ENCODE measurements at places on chromosomes 1 and 21. TPM values are rescaled to one million over a fixed set of nuclear protein-coding genes. Genes with fewer than 3 reads are reported as not detected.
A peak's percentile ranks its signal among the peaks of the same experiment; 100 is the strongest.

DNA sequence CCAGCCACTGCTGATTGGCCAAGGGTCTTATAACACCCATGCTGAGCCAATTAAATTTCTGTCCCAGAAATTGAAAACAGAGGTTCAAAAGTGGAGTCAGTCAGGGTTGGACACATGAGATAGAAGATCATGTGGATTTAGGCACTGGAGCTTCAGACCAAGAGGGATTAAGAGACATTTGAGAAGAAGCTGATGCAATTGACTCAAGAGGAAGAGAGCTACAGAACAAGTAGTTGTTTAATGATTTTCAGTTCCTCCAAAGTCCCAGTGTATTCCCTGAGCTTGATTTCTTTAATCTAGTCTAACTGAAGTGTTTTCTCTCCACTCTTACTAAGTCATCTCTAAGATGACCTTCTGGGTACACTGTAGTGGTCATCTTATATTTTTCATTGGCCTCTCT, 227.1 kb downstream of the DUSP10 start:
- DNase-seq: no peak

- no peak for DNase-seq
Measured at GRCh38 chr1:182118851-182119250, 57.3 kb upstream of the ZNF648 start.

GRCh38 chr21:18782721-18783120, 379.1 kb upstream of the TMPRSS15 start:
- DNase-seq: no peak

The SFN gene
- polyA plus RNA-seq: 4,130 TPM

- no peak for DNase-seq
Measured at GRCh38 chr1:37999430-38000232, 5.7 kb downstream of the FHL3 start.

- DNase-seq: no peak
Measured at GRCh38 chr1:101030881-101031280, 5.3 kb upstream of the DPH5 start.

GRCh38 chr1:161738627-161739287, 10.8 kb upstream of the DUSP12 start:
- DNase-seq: peak; percentile 76

DNA sequence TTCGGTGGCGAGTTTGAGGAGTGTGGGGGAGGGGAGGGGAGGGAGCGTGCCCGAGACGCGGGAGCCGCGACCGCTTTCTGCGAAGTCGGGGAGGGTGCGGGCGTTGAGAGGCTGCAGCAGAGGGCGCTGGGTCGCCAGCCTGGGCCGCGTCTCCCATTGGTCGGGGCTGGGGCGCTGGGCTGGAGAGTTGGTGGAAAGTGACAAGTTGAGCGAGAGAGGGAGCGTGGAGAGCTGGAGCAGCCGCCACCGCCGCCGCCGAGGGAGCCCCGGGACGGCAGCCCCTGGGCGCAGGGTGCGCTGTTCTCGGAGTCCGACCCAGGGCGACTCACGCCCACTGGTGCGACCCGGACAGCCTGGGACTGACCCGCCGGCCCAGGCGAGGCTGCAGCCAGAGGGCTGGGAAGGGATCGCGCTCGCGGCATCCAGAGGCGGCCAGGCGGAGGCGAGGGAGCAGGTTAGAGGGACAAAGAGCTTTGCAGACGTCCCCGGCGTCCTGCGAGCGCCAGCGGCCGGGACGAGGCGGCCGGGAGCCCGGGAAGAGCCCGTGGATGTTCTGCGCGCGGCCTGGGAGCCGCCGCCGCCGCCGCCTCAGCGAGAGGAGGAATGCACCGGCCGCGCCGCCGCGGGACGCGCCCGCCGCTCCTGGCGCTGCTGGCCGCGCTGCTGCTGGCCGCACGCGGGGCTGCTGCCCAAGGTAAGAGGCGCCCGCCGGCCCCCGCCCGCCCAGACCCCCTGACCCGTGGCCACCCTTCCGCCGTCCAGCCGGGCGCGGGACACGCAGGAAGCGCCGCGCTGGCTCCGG, at the start of gene ROR1:
Gene ROR1, plus strand, starts transcription at position 203 of the 802 bp plus-strand sequence.
- peak; percentile 41 for DNase-seq

The TMEM240 gene
- polyA plus RNA-seq: 0.79 TPM

The OVAAL gene
- not detected for polyA plus RNA-seq

The SPATA17 gene
- 0.47 TPM for polyA plus RNA-seq

The RNU11 gene
- not detected for polyA plus RNA-seq

The CD34 gene
- 0.07 TPM for polyA plus RNA-seq

- DNase-seq: no peak
Measured at GRCh38 chr21:33703750-33704606, 61.7 kb downstream of the ITSN1 start.

DNA sequence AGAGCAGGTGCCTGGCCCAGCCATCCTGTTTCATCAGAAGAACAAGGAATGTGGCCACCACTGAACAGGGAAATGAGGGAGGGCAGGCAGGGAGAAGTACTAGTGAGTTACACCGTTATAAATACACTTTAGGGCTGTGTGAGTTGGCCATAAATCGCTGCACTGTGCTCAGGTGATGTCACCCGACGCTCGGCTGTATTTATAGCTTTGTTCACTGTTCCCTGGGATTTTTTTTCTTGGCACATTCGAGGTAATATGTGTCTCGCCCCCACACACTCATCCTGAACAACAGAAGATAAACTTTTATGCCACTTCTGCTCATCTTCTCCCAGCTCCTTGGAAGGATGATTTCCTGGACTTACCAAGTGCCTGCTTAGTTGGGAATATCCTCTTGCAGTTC, 9.0 kb upstream of the KIRREL1 start:
- DNase-seq: no peak

GRCh38 chr1:35499231-35499630, 58.0 kb downstream of the KIAA0319L start:
- no peak for DNase-seq

DNA sequence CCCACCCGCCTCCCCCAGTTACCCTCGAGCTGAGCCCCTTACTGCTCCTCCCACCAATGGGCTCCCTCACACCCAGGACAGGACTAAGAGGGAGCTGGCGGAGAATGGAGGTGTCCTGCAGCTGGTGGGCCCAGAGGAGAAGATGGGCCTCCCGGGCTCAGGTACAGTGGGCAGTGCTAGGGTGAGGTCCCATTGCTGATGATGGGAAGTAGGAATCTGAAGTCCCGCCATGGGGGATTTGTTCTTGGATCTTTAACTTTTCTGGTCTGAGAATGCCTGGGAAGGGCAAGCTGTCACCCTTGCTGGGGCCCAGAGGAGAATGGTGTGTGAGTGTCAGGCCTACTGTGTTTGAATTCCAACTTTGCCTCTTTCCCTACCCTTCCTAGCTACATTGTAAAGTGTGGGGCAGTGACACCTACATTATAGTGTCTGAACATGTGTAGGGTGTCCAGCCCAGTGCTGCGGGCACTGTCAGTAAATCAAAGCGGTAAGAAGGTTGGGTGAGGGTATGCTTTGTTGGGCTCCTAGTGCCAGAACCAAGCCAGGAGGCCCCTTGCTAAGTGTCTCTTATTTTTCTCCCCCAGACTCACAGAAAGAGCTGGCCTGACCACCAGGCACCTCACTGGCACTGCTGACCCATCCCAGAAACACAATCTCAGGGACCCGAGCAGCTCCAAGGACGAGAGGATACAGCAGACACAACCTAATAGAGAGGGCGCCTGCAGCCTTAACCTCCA, 44.7 kb downstream of the YARS1 start:
- DNase-seq: no peak

The DCST1 gene
- polyA plus RNA-seq: not detected

DNA sequence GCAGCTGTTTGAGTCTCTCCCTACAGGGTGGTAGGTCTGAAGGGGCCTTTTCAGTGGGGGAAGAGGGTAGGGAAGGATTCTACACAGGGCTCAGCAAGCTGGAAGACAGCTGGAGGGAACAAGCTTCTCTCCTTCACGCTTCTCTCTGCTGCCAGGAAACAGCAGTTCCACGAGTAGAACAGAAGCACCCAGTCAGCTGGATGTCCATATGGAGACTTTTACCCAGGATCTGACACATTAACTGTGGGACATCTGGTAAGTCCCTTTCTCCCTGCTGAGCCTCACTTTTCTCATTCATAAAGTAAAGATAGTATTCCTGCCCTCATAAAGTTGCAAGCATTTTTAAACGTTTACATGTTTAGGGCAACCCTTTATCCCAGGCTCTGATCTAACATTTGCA, 280.3 kb downstream of the OMA1 start:
- no peak for DNase-seq

- no peak for DNase-seq
Measured at GRCh38 chr1:89088572-89088971, 23.6 kb upstream of the GBP1 start.

The FGR gene
- 0.02 TPM for polyA plus RNA-seq

The MAN1C1 gene
- 0.08 TPM for polyA plus RNA-seq

DNA sequence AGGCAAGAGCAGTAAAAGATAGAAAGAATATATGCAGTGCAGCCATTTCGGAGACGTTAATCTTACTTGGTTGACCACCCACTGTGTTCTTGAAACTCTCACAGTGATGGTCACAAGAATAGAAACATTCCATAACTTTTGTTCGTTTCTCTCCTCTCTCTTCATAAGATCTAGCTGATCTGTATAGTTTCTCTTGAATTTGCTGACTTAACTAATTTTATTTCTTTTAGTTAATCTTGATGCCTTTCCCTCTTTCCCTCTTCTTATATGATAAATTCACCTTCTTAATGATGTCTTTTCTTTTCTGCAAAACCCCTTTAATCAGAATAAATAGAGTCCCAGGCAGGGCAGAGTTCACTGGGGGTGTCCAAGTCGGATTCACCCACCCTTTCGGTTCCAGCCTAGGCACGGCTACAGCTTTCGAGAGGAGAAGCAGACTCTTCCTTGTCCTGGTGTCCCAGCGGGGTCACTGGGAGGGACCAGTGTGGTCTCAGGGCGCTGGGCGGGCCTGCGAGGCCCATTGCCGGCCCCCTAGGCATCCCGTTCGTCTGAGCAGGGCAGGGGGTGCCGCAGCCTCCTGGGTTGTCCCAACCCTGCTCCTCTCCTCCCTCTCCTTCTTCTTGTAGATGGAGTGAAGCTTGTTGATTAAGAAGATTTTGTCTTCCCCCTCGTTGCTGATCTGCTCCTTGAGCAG, 39.8 kb downstream of the ZNF691 start:
- no peak for DNase-seq

The CHD5 gene
- polyA plus RNA-seq: 0.06 TPM

The CNR2 gene
- not detected for polyA plus RNA-seq
